ENCODE measurements at places on chromosomes 3 and 15.

GRCh38 chr3:1406250-1406649, 313.4 kb downstream of the CNTN6 start:
- DNase-seq: no peak

GRCh38 chr15:31435912-31436628, 109.4 kb downstream of the KLF13 start:
- peak; percentile 35 for DNase-seq

GRCh38 chr3:170660139-170660538, 74.3 kb upstream of the SLC7A14 start:
- DNase-seq: no peak

- no peak for DNase-seq
Measured at GRCh38 chr15:65833501-65834205, 35.6 kb upstream of the RAB11A start.

GRCh38 chr15:65655026-65655425, 33.3 kb downstream of the SLC24A1 start:
- no peak for DNase-seq

DNA sequence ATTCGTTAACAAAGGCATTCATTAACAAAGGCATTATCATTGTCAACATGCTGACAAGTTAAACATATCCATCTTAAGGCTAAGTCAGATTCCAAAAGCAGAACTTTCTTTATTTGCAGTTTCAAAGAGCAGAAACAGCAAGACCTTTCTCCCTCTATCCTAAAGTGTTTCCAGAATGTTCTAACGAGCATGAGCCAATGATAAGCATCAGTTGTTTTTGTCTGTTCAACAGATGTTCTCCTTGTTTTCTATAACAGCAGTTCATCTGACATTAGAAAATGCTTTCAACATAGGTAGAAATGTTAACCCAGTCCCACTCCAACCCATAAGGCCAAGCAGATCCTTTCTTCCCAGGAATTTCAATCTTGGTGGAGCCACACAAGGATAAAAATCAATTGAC, 77.6 kb upstream of the POMGNT2 start:
- DNase-seq: no peak

- no peak for DNase-seq
Measured at GRCh38 chr3:182726258-182727142, 66.8 kb upstream of the ATP11B start.

- no peak for DNase-seq
Measured at GRCh38 chr15:40092256-40092978, 16.3 kb downstream of the BMF start.

DNA sequence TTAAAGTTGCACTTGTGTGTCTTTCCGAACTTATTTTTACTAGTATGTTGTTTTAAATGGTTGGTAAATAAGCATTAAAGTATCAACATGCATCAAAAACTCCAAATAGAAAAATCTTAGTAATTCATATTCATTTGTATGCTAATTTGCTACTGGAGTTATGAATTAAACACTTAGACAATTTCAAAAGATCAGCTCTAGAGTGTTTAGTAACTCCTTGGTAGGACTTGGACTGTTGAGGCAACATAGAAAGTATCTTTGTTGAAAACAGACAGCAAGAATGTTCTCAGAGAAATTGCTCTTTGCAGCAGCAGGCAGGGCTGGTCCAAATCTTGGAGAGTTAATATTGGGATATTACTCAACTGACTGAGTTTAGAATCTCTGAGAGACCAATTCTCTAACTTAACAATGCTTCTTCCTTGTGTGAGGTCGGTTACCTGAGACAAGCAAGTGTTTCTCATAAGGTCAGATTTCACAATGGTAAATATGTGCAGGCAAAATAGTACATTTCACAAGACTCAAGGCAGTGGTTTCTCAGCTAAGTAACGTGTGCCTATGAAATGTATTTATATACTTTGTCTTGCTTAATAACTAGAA, 147.8 kb upstream of the IL12A start:
- no peak for DNase-seq

Data from CD4-positive, alpha-beta T cell treated with Interleukin-4 for 1 hour (primary cell).